Right ventricle myocardium inferior (tissue), 1 donor: ENCODE measurements at places on chromosomes 5 and 9. TPM values are rescaled to one million over a fixed set of nuclear protein-coding genes. Genes with fewer than 3 reads are reported as not detected.
A peak's percentile ranks its signal among the peaks of the same experiment; 100 is the strongest.

DNA sequence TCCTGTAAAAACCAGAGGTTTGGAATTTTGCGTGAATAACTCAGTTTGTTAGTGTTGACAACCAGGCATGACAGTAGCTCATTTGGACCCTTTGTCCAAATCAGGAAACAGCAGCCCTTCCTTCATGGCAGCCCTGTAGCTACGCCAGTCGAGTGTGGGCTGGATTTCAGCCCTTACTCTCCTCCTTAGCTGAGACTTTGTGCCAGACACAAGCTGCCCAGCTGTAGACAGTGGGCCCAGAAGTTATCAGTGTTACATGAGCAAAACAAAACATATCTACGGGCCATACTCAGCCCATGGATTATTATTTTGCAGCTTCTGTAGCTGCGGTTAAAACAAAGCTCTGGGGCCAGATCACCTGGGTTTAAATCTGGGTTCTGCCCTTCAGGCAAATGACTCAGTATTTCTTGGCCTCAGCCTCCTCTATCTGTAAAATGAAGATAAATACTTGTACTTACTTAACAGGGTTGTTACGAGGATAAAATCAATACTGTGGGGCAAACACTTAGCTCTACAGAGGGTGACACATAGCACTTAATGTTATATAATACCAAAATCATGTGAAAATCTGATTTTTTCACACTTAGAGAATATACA is 76.9 kb downstream of the GHR start:
- DNase-seq: no peak

- DNase-seq: no peak
Observed at GRCh38 chr5:165039748-165040147, 1534.3 kb downstream of the MAT2B start.

GRCh38 chr9:109556061-109556460 is 58.0 kb upstream of the PTPN3 start:
- no peak for DNase-seq

GRCh38 chr5:1666812-1667588 is 132.6 kb downstream of the MRPL36 start:
- no peak for DNase-seq

GRCh38 chr5:93249651-93250289 is 331.2 kb downstream of the NR2F1-AS1 start:
- DNase-seq: no peak

DNA sequence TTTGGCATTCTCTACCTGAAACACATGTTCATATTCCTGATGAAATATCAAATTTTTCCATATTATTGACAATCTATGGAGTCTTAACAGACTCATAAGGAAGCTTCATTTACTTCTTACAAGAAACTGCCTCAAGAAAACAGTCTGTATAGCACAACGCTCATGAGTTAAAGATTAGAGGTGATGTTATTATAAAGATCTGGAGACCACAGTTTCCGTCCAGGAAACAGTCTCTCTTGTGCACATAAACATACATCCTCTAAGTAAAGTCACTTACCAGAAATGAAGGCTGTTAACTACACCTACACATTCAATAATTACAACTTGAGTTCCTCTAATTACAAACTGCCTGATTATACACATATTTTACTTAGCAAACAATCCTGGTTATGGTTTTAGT is 86.9 kb downstream of the RAPGEF6 start:
- no peak for DNase-seq

DNA sequence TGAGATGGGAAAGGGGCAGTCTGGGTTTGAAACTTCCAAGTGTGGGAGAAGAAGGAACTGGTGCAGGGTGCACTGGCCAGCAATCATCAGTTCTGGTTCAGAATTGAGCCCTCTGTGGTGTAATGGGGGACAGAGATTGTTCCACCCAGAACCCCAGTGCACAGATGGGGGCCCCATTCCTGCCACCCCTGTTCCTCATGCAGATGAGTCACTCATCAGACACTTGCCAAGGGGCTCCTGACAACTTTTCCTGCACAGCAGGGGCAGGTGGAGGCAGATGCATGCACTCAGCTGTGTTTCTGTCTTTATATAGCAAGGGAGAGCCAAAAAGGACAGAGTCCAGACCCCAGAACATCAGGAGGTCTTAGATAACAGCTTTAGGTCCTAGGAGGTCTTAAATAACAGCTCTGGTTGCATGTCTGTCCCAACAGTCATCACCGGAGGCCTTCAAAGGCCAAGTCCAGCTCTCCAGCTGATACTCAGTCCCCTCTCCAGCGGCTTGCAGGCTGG is 252.9 kb downstream of the HSPA4 start:
- no peak for DNase-seq

- DNase-seq: no peak
Observed at GRCh38 chr9:121071756-121072421, 2.9 kb upstream of the CNTRL start.

DNA sequence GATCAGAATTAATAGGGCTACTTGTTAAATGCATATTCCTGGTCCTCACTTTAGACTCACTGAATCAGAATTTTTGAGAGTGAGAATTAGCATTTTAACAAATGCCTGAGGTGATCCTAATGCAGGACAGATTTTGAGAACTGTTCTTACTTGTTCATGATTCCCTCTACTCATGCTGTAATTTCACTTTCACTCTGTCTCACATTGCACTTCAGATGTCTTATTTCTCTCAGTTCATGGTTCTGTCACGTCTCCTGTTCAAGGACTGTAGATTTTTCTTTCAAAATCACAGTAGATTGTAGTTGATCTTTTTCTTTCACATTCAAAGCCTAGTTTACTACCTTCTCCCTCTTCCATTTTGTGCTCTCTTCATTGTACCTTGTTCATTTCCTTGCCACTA is 54.3 kb downstream of the ADGRV1 start:
- DNase-seq: no peak

GRCh38 chr9:135199489-135199888 is 112.0 kb downstream of the OLFM1 start:
- DNase-seq: no peak

DNA sequence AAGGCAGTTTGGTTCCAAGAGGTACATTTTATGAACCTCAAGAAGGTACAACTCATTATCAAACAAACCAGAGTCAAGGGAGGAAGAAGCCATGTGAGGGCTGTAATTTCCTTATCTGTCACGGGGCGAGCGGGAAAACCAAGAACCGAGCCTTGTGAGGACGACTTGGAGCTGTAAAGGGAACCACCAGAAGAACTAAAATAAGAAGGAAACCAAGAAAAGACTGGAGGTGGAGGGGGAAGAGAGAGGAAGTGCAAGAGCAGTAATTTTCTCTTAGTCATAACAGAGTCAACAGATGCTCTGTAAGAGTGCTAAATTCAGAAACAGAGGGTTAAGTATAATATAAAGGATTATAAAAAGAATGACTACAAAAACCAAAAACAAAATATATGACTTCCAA is 127.1 kb downstream of the DIRAS2 start:
- no peak for DNase-seq

GRCh38 chr5:127409246-127409917 is 108.1 kb upstream of the PRRC1 start:
- DNase-seq: no peak

DNA sequence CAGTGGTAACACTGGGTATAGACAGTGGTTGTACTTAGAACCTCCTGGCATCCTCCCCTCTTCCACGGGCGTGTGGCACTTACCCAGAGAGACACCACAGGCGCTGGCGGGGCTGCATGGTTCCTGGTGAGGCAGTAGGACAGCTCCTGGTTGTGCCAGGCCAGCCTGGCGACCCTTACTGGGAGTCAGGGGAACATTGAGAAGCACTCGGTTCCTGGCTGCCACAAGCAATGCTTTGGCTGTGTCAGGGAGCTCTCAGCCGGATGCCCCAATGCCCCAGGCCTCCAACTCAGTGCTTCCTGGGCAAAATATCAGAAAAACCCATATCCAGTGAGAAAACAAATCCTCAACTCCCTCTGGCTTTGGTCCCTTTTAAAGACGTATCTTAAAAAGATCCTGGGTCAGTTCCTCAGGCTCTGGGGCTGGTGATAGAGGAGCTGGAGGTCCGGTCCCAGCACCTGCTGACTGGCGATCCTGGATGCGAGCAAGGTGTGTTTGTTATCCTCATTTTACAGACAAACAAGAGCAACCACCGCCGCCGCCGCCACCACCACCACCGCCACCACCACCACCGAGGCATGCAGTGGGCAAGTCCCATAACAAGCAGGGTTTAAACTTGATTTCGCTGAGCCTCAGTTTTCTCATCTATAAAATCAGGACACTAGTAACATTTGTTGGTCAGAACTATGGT is 4.2 kb downstream of the NKX2-5 start:
- peak; percentile 81 for DNase-seq

GRCh38 chr9:18720691-18721090 is 246.7 kb downstream of the ADAMTSL1 start:
- DNase-seq: no peak

- DNase-seq: no peak
Observed at GRCh38 chr9:79685577-79685976, 113.8 kb downstream of the TLE4 start.

DNA sequence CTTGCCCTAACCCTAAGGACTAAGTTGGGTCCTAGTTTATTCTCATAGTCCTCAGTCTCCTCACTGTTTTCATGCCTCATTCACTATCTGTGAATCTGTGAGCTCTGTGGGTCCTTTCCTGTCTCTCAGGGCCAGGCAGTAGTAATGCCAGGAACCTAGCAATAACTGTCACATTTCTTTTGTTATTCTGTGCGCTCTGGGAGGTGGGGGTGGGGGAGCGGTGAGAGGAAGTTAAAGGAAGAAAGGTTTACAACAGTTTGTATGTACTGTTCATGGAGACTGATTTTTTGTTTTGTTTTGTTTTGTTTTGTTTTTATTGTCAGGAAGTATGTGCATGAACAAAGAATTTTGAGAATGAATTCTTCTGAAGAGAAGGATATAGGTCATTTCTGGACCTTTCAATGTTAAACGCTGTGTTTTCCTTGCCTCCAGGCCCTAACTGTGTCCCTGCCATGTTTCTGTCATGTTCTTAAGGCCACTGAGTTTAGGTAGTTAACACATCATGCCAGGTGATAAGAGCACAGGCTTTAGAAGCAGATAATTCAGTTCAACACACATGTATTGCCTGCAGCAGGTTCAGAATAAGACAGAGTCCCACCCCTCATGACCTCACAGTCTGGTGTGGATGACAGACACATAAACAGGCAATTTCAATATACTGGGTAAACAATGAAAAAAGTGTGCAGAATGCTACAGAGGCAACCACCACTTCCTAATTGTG is 13.3 kb upstream of the FEM1C start:
- no peak for DNase-seq

DNA sequence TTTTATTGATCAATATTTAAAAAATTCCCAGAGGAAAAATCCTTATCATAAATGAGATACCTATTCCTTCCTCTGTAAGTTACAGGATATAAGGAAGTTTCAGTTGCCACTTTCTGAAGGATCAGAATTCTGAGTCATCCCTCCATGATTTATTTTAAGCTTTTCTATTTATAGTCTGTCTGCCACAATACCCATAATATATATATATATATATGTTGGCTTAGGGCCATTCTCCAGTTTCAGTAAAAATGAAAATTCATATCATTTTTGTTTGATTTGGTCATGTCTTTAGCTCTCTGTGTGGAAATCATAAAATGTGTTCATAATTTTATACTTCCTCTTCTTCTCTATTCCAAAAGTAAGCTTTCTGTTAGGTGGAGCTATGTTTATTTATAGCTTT is 215.8 kb upstream of the CYLC2 start:
- no peak for DNase-seq

DNA sequence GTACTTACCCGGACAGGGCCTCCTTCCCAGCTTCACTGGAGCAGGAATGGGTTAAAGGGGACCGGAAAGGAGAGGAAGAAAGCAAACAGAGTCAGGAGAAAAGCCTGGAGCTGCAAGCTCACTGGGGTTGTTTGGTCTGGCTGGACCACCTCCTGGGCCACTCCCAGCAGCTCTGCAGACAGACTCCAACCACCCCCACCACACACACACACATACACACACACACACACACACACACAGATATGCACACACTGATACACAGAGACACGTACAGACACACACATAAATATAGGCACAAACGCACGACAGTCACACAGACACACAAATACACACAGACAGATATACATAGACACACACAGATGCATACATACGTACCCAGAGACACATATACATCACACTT is 34.9 kb upstream of the SYNPO start:
- DNase-seq: no peak

The EMB gene
- total RNA-seq: 15.4 TPM

The FOXD4 gene
- total RNA-seq: not detected

The TMEM232 gene
- total RNA-seq: 1.4 TPM

The TAS2R1 gene
- total RNA-seq: not detected

The PCDHB6 gene
- total RNA-seq: 0.51 TPM

The CERCAM gene
- 7.8 TPM for total RNA-seq

The ARL10 gene
- total RNA-seq: 5.4 TPM

The CNOT8 gene
- total RNA-seq: 26.3 TPM

The PRRX2 gene
- 0.54 TPM for total RNA-seq

The CTXN3 gene
- not detected for total RNA-seq

The SREK1 gene
- 27.5 TPM for total RNA-seq

The FRRS1L gene
- 1.8 TPM for total RNA-seq
